ENCODE measurements at places on chromosomes 1 and 21. TPM values are rescaled to one million over a fixed set of nuclear protein-coding genes. Genes with fewer than 3 reads are reported as not detected.

TMPRSS15 gene
- total RNA-seq: not detected

TTC3 gene
- total RNA-seq: 53.7 TPM

KRTAP21-2 gene
- total RNA-seq: not detected

TTC39A gene
- total RNA-seq: not detected

GRCh38 chr1:38118976-38119375 lies 72.4 kb upstream of the POU3F1 start:
- no peaks in the 10 kb centered on the region for H3K4me1 ChIP-seq
- no peak overlapping the region for H3K4me3 ChIP-seq
- no peaks in the 10 kb centered on the region for H3K27me3 ChIP-seq
- H3K36me3 ChIP-seq: no peaks in the 10 kb centered on the region
- H3K27ac ChIP-seq: no peak overlapping the region
- no peak for DNase-seq

DNA sequence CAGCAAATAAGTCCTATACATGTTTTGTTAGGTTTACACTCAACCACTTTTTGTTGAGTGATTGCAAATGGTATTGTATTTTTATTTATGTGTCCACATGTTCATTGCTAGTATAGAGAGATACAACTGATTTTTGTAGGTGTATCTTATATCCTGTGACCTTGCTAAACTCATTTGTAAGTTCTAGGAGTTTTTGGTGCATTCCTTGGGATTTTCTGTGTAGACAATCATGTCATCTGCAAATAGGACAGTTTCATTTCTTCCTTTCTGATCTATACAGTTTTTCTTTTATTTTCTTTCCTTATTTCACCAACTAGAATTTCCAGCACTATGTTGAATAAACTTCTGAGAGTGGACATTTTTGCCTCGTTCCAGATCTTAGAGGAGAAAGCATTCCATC lies 16.5 kb upstream of the BATF3 start:
- H3K36me3 ChIP-seq: no peaks in the 10 kb centered on the region
- H3K4me3 ChIP-seq: no peak overlapping the region
- no peak for DNase-seq
- no peaks in the 10 kb centered on the region for H3K27me3 ChIP-seq

DNA sequence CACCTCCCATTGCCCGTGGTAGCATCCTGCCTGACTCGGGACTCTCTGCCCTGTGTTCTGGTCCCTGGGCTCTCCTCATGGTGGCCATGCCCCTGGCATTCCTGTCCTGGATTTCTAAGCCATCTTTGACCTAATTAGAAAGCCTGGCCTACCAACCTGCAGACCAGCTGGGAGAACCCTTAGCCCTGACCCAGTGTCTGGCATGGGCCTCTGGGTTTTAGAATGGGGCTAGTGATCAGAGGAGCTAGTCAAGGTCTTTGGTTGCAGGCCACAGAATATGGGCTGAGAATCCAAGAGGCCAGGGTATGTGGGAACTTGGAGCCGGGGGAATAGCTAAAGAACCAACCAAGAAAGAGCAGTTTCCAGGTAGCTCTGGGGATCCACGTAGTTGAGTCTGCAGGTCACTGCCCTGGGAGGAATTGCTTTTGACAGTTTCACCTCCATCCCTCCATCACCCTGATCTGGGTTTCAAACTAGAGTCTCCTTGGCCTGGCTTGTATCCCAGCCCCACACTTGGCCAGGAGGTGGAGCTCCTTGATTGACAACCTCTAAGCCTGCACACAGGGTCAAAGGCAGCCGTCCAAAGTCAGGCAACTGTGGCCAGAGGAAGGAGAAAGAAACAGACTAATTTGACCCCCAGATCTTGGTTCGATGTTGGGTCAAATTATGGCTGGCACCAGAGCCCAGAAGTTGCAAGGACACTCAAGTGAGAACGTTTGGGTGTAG lies 54.7 kb upstream of the ABCG1 start:
- peak; percentile 83 for DNase-seq
- no peak overlapping the region for H3K27ac ChIP-seq
- H3K4me1 ChIP-seq: peaks cover 33% of the 10 kb centered on the region
- peaks cover 1% of the 10 kb centered on the region for H3K27me3 ChIP-seq
- H3K4me3 ChIP-seq: no peak overlapping the region
- H3K36me3 ChIP-seq: no peaks in the 10 kb centered on the region

DNA sequence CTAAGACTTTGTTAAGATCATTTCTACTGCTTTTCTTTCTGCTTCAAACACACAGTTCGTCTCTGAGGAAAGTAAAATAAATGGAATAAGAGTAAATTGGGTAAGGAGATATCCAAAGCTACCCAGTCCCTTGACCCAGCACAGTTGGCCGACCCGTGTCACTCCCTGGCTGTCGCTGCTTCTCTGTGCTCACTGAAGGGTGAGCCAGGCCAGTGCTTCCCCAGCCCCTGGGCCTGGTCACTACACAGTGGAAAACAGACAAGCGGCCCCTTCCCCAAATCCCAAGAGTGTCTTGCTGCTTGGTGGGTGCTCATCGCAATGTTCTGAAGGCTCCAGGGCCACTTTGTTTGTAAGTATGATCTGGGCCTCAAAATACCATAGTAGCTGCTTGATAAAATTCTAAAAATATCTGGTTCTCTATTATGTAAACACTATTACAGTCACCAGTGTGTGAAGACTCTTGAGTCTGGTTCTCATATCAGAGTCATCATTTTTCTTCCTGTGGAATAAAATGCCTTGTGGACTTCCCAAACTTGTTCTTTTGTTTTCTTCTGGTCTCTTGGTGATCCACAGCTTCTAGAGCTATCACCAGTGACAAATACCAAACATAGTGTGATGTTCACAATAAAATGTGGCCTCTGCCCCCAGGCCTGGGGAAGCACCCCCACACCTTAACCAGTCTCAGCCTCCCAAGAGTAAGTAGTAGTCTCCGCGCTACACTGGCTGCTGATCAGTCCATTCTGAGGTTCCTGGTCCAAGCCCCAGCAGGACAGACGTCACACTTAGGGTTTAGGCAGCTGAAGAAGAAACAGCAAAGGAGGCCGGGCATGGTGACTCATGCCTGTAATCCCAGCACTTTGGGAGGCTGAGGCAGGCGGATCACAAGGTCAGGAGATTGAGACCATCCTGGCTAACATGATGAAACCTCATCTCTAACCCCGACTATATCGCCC lies 106.2 kb downstream of the DHRS3 start:
- peaks cover 21% of the 10 kb centered on the region for H3K36me3 ChIP-seq
- peak overlapping the region; percentile 80 for H3K4me3 ChIP-seq
- DNase-seq: no peak
- peaks cover 61% of the 10 kb centered on the region for H3K4me1 ChIP-seq
- no peaks in the 10 kb centered on the region for H3K27me3 ChIP-seq

DNA sequence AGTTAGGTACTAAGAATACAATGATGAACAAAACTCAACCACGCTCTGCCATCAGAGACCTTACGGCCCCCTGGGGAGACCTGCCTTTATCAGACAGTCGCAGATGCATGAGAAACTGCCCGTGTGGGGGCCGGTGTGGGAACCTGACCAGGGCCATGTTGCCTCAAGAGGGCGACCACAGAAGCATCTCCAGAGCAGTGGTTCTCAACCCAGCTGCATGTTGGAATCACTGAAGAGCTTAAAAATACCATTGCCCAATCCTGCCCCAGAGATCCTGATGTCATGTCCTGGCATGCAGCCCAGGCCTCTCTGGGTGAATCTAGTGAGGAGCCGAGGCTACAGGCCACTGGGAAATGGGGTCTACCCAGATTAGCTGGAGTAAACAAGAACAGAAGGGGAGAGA lies 108.7 kb downstream of the PRDM2 start:
- H3K27me3 ChIP-seq: no peaks in the 10 kb centered on the region
- no peak for DNase-seq
- H3K4me3 ChIP-seq: no peak overlapping the region
- no peak overlapping the region for H3K27ac ChIP-seq
- H3K4me1 ChIP-seq: peaks cover 13% of the 10 kb centered on the region

GRCh38 chr1:62283986-62284385 lies 35.2 kb downstream of the KANK4 start:
- no peaks in the 10 kb centered on the region for H3K36me3 ChIP-seq
- DNase-seq: no peak
- H3K4me1 ChIP-seq: peaks cover 3% of the 10 kb centered on the region
- peaks cover 8% of the 10 kb centered on the region for H3K27me3 ChIP-seq
- H3K4me3 ChIP-seq: no peak overlapping the region

DNA sequence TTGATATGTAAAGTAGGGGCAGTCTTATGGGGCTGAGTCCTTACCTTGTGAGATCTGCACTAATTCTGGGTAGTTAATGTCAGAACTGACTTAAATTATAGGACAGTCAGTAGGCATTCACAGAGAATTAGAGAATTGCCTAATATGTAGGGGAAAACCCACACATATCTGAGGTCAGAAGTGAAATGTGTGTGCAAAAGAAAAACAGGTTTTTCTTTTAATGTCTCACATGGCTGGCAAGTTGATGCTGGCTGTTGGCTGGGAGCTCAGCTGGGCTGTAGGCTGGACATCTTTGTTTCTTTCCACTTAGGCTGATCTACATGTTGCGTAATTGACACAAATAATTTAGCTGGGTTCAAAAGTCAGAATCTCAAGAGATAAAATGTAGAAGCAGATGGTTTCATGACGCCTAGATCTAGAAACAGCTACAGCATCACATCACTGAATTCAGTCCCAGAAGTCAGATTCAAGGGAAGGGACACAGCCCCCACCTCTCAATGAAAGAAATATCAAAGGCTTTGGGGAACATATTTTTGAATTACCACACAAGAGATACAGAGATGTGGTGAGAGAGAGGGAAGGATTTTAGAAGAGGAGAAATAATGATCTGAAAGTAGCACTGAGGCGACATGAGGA lies 98.9 kb downstream of the TNFSF18 start:
- H3K4me1 ChIP-seq: peaks cover 16% of the 10 kb centered on the region
- no peak overlapping the region for H3K27ac ChIP-seq
- H3K36me3 ChIP-seq: no peaks in the 10 kb centered on the region
- H3K27me3 ChIP-seq: peaks cover 3% of the 10 kb centered on the region

GRCh38 chr1:32782086-32782485 lies 35.1 kb downstream of the YARS1 start:
- DNase-seq: no peak
- H3K4me1 ChIP-seq: peaks cover 2% of the 10 kb centered on the region
- no peaks in the 10 kb centered on the region for H3K27me3 ChIP-seq
- no peak overlapping the region for H3K4me3 ChIP-seq
- H3K27ac ChIP-seq: no peak overlapping the region
- H3K36me3 ChIP-seq: peaks cover 61% of the 10 kb centered on the region

DNA sequence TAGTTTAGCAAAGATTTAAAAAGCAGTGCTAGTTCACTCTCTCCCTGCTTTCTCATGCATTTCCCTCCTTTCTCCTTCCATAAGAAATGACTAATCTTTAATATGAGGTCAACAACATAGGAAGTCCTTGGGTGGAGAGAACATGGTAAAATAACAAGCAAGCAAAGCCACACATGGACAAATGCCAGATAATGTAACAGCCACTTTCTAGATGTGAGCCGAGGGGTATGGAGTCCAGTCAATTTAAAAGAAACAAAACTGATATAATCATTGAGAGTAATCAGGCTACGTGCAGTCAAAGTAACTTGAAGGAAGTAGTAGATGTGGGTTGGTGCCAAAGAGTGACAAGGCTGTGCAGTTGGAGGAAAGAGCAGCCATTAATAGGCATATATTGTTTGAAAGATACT lies 69.6 kb downstream of the DUSP10 start:
- H3K27ac ChIP-seq: no peak overlapping the region
- DNase-seq: no peak
- H3K4me1 ChIP-seq: peaks cover 7% of the 10 kb centered on the region
- peaks cover 8% of the 10 kb centered on the region for H3K27me3 ChIP-seq

- no peak overlapping the region for H3K27ac ChIP-seq
- no peaks in the 10 kb centered on the region for H3K27me3 ChIP-seq
- no peak for DNase-seq
- no peak overlapping the region for H3K4me3 ChIP-seq
- H3K36me3 ChIP-seq: peaks cover 50% of the 10 kb centered on the region
- peaks cover 40% of the 10 kb centered on the region for H3K4me1 ChIP-seq
Measured at GRCh38 chr1:243286409-243287122, 30.7 kb downstream of the SDCCAG8 start.

GRCh38 chr1:42321731-42322130 lies 13.3 kb downstream of the FOXJ3 start:
- no peaks in the 10 kb centered on the region for H3K27me3 ChIP-seq
- peak overlapping the region; percentile 55 for H3K27ac ChIP-seq
- H3K4me3 ChIP-seq: no peak overlapping the region
- peaks cover 78% of the 10 kb centered on the region for H3K4me1 ChIP-seq
- DNase-seq: no peak

DNA sequence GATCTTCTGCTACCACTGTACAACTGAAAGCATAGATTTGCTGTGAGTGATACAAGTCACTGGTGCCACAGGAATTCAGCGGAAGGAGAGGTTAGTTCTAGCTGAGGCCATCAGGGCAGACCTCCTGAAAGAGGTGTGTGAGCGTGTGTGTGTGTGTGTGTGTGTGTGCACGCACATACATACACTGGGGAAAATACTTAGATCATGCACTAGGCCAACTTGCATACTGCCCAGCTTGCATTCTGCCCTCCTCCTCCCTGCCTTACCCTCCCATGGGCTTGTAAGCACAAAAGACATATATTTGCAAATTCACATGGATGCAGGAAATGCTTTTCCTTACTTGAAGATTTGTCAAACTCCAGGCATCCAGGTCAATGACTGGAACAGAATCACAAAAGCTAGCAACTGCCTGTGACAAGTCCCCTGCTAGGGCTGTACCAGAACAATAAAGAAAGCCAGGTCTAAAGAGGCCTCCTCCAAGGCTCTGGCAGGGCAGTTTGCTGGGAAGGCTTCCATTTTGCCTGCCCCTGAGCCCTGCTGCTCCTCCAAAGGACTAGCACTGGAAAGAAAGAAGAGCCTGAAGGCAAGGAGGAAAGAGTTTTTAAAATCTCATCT lies 23.2 kb downstream of the PLEKHA6 start:
- no peak overlapping the region for H3K27ac ChIP-seq
- DNase-seq: no peak
- no peaks in the 10 kb centered on the region for H3K27me3 ChIP-seq
- no peaks in the 10 kb centered on the region for H3K4me1 ChIP-seq

DNA sequence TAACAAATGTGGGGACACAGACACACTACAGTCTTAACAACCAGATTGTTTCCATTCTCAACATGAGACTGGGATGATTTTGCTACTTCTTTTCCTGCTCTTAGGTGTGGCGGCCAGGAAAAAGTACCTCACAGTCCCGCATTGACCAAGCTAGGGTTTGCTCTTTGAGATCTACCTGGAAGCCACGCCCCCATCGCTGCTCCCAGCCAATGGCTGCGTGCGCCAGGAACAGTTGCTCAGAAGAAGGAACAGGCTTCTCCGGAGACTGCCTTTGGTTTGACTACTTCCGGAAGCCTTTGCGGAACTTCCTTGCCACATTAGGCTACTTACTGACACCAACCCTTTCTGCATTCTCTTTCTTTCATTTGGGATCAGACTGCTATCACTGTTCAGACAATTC lies 44.2 kb upstream of the PLD5 start:
- no peaks in the 10 kb centered on the region for H3K4me1 ChIP-seq
- DNase-seq: no peak
- no peaks in the 10 kb centered on the region for H3K36me3 ChIP-seq
- H3K27ac ChIP-seq: no peak overlapping the region

Measured in activated naive CD4-positive, alpha-beta T cell treated with anti-CD3 and anti-CD28 coated beads for 36 hours (primary cell).